Heart right ventricle (tissue), 16 donors: ENCODE measurements at places on chromosomes 11 and 22. TPM values are rescaled to one million over a fixed set of nuclear protein-coding genes. Genes with fewer than 3 reads are reported as not detected.

Gene PGGHG
- polyA plus RNA-seq, result 15.9 TPM

Gene OR2AT4
- not detected for polyA plus RNA-seq

Gene CD3D
- not detected for polyA plus RNA-seq

Gene CARD18
- polyA plus RNA-seq, result 0.07 TPM

Gene APOL5
- 0.06 TPM for polyA plus RNA-seq

Gene C2CD2L
- polyA plus RNA-seq, result 11.6 TPM

Gene GVQW3
- polyA plus RNA-seq, result 0.37 TPM

Gene APOL2
- 28.6 TPM for polyA plus RNA-seq

Gene GAS2
- polyA plus RNA-seq, result 6.9 TPM

Gene ART1
- polyA plus RNA-seq, result not detected

Gene CLTCL1
- polyA plus RNA-seq, result 9.9 TPM

Gene SCUBE1
- polyA plus RNA-seq, result 0.01 TPM

Gene TMEM86A
- polyA plus RNA-seq, result 3.3 TPM

Gene PARVG
- polyA plus RNA-seq, result 3.2 TPM

Gene DEFB131B
- not detected for polyA plus RNA-seq

Gene OR10S1
- not detected for polyA plus RNA-seq

Gene ZBTB16
- polyA plus RNA-seq, result 39.6 TPM

Gene CBY1
- 74.7 TPM for polyA plus RNA-seq
